ENCODE measurements at places on chromosomes 7 and 10. TPM values are rescaled to one million over a fixed set of nuclear protein-coding genes. Genes with fewer than 3 reads are reported as not detected.

Gene ASIC3
- 12.8 TPM for total RNA-seq

Gene OR2A1
- total RNA-seq = not detected

Gene OR6B1
- not detected for total RNA-seq

Gene VKORC1L1
- total RNA-seq = 28.3 TPM

Gene UTF1
- 0.16 TPM for total RNA-seq

Gene CALCR
- total RNA-seq = not detected

Gene SP4
- 1.2 TPM for total RNA-seq

Gene AQP1
- 0.45 TPM for total RNA-seq

Gene ZCCHC24
- total RNA-seq = 5.1 TPM

Gene ATP6V1F
- total RNA-seq = 244 TPM

Gene FAM241B
- 20.1 TPM for total RNA-seq

Gene ZNF438
- total RNA-seq = 1.9 TPM

Gene TUBB8
- total RNA-seq = not detected

Gene CALML5
- total RNA-seq = not detected

Gene GNG11
- total RNA-seq = 35.6 TPM

Gene RAB11FIP2
- 12.8 TPM for total RNA-seq

Gene PDZD7
- total RNA-seq = 1.2 TPM

Gene FAM180A
- not detected for total RNA-seq

Gene CHAT
- total RNA-seq = not detected

Gene CPXM2
- total RNA-seq = not detected

Gene C10orf67
- total RNA-seq = 0.10 TPM

Gene AOC1
- total RNA-seq = not detected

Gene TAS2R41
- not detected for total RNA-seq

Gene ELMO1
- 2.2 TPM for total RNA-seq

Gene PLPP4
- 0.14 TPM for total RNA-seq

Gene BTBD16
- total RNA-seq = 0.52 TPM

Gene AKR1C2
- 3,160 TPM for total RNA-seq

Gene TEX47
- total RNA-seq = not detected

Gene NEUROD6
- not detected for total RNA-seq

Gene LRRC4
- total RNA-seq = not detected

Gene AMZ1
- not detected for total RNA-seq

Gene HTR5A
- total RNA-seq = not detected

Gene CALML3
- not detected for total RNA-seq

Gene PSD
- 0.41 TPM for total RNA-seq

Gene NPSR1
- not detected for total RNA-seq

Gene TRDMT1
- 3.8 TPM for total RNA-seq

Gene SUPV3L1
- total RNA-seq = 37.9 TPM

Gene ELN
- total RNA-seq = 0.13 TPM

Gene TMUB1
- 58.8 TPM for total RNA-seq

Gene TRIM74
- 0.27 TPM for total RNA-seq

All from A549 treated with CpdA at 1 μM for 4 hours (cell line).